ENCODE measurements at places on chromosomes 7 and 10.
A peak's percentile ranks its signal among the peaks of the same experiment; 100 is the strongest.

DNA sequence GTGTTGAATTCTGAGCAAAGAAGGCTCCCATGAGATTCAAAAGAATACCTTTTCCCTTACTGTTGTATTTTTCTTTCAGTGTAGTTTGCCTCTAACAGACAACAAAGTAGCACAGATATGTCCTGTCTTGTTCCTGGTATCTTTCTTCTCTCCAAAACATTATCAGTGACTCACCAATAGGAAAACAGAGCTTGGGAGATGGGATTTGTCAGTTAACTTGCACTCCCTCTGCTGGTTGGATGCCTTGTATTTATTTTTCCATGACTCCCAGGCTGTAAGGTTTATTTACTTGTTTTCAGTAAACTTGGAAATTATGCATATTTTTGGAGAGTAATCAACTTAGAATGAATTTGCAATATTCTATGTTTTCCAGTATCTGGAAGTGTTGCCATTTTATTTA, 129.7 kb downstream of the SAMD9 start:
- DNase-seq, result peak; percentile 65

DNA sequence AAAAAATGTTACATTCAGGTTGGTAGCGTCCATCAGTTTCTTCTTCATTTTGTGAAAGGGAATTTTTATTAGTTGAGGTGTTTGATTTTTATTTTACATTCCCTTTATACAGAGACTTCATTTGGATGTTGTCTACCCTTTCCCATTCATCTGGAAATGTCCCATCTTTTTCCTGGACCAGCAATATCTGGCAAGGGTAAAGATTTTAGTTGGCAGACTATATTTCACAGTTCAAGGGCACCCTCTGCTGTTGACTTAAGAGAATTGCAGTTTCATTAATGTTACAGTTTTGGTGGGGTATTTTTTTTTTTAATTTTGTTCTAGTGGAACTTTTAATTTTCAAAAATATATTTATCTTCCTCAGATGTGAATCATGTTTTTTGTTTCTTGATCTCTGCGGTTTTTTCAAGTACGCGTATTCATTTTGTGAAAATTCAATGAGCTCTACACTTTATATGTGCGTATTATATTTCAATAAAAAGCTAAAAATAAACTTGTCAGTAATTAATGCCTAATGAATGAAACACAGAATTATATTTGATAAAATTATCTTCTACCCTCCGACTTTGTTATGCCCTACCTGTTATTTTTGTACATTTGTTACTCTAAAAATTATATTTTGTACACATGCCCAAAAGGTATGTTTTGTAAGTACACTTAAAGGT, 97.9 kb upstream of the KLF14 start:
- peak; percentile 72 for DNase-seq

DNA sequence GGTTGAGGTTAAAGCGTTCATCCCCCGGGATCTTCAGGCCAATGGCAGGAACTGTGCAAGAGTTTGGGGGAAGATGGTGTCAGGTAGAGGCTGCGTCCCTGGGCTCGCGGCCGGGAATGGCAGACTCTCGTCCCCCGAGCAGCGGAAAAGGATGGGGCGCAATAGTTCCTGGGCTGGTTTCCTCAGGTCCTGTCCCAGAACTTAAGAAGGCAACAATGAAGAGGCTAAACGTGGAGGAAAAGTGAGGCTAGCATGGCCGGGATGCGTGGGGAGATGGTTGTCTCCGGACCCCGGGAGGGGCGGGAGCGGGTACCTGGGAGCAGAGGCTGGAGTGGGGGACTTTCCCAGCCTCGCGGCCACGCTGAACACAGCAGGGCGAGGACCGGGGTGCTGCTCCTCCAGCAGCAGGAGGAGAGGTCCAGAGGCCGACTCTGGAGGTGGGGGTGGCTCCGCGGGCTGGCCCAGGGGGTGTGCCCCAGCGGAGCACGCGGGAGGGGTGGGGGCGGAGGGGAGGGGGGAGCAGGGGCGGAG, 882 bp downstream of the IRF5 start:
- DNase-seq, result peak; percentile 14

GRCh38 chr7:97128736-97129135, 11.2 kb downstream of the SDHAF3 start:
- no peak for DNase-seq

DNA sequence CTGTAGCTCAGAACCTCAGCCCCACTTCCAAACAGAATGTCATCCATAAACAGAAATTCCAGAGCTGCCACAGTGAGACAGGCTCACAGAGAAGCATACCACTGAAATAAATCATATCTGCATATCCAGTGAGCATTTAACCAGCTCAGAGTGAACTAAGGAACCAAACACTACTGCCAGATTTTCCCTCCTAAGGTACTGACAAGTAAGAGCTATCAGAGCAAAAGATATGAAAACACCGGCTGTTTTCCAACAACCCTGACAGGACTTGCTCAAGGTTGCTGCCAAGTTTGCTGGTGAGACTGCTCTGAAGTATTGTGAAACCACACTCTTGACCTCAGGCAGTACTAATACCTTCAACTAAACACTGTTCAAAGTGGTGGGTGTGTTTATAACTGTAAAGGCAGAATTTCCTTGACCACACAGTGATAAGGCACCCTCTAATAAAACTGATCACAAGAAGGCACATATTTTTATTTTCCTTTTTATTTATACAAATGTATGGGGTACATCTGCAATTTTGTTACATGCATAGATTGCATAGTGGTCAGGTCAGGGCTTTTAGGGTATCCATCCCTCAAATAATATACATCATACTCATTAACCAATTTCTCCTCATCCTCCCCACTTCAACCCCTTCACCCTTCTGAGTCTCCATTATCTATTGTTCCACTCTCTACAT, 18.3 kb downstream of the SGMS1 start:
- DNase-seq, result peak; percentile 93
